ENCODE measurements at places on chromosomes 6 and 20. TPM values are rescaled to one million over a fixed set of nuclear protein-coding genes. Genes with fewer than 3 reads are reported as not detected.

The GABRR1 gene
- total RNA-seq: under 0.01 TPM

The BPI gene
- total RNA-seq: 2.1 TPM

The SGK1 gene
- 44.8 TPM for total RNA-seq

The RFX6 gene
- not detected for total RNA-seq

GRCh38 chr20:39773380-39774000 is 811.3 kb downstream of the DHX35 start:
- H3K27ac ChIP-seq: no peak overlapping the region
- no peaks in the 10 kb centered on the region for H3K4me1 ChIP-seq
- DNase-seq: no peak
- H3K27me3 ChIP-seq: no peaks in the 10 kb centered on the region

DNA sequence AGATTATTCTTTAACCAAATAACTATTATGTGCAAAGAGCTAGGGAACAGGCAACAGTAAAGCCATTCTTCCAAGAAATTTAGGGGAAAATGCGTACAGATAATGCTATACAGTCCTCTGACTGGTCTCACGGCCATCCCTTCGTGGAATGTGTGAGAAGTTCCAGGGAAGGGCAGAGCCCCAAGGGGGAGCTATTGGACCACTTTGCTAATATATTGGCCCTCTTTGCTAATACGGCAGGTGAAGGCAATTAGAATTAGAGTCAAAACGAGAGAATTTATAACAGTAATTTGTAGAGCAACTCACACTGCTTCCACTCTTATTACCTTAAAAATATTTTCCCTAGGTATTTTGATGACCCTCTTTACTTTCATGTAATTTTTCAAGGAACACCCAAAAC is 140.4 kb downstream of the IMPG1 start:
- H3K4me1 ChIP-seq: peaks cover 5% of the 10 kb centered on the region
- H3K27me3 ChIP-seq: peaks cover 15% of the 10 kb centered on the region
- H3K27ac ChIP-seq: no peak overlapping the region
- no peak for DNase-seq

Measured in thymus (tissue), 14 donors.